ENCODE measurements at places on chromosomes 5 and 9.

- no peak for DNase-seq
Observed at GRCh38 chr5:169717288-169717687, 80.2 kb downstream of the DOCK2 start.

GRCh38 chr9:112120030-112120341 lies 55.1 kb downstream of the SUSD1 start:
- DNase-seq, result no peak

- DNase-seq, result no peak
Observed at GRCh38 chr9:14198841-14199455, 115.0 kb downstream of the NFIB start.

DNA sequence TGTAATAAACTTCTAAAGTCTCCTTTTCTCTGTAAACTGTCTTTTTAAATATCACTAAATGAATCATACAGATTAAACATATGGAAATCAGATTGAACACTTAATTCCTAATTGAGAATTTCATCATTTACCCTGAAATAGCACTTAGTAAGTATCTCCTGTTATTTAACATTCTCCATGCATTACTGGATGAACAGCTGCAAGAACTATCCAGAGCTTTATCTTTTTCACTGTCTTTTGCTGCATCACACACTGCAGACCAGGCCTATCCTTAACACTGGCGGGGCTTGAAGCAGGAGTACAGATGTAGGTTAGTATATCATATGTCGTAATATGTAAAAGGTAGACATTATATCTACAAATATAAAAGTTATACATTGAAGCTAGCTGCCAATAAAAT lies 108.7 kb upstream of the EFNA5 start:
- no peak for DNase-seq

GRCh38 chr5:634191-634590 lies 22.1 kb downstream of the CEP72 start:
- DNase-seq, result no peak

DNA sequence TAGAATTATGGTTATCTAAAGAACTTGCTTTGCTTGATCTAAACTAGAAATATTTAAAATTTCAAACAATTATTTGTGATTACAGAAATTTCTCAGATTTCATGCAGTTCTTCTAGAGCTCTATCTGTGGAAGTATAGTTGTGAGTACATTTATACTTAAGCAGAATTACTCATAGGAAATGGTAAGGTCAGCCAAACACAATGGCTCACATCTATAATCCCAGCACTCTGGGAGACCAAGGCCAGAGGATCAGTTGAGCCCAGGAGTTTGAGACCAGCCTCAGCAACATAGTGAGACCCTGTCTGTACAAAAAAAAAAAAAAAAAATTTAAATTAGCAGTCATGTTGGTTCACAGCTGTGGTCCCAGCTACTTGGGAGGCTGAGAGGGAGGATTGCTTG lies 71.0 kb downstream of the INVS start:
- DNase-seq, result no peak

Data from activated CD4-positive, alpha-beta T cell treated with anti-CD3 and anti-CD28 coated beads for 36 hours (primary cell).